A375 (cell line): ENCODE measurements at places on chromosomes 3 and 15. TPM values are rescaled to one million over a fixed set of nuclear protein-coding genes. Genes with fewer than 3 reads are reported as not detected.

CASR gene
- total RNA-seq = not detected in 2 replicates

SLC2A2 gene
- not detected in 2 replicates for total RNA-seq

ECT2 gene
- 33.6 and 37.5 TPM in 2 replicates for total RNA-seq

ULK4 gene
- 12.0 and 41.7 TPM in 2 replicates for total RNA-seq
